Fibroblast of upper back skin (primary cell): ENCODE measurements at places on chromosomes 13 and 19.

DNA sequence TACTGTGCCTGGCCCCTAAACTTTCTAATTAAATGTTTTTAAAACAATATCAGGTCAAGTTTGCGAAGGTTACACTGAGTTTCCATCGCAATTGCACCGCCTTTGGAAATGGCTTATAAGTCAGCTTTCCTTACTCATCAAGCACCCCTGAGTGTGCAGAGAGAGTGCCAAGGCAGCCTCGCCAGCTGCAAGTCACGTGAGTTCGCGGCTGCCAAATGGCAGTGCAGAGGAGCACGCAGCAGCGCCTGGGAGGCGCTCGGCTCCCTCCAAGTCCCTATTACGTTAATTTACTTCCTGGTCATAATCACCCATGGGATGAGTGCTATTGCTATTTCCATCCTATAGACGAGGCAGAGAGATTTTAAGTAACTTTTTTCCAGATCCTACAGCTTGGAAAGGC is 319.6 kb downstream of the TEX29 start:
- no peak for DNase-seq

GRCh38 chr13:101211261-101211660 is 205.0 kb downstream of the NALCN start:
- DNase-seq = peak; percentile 76

DNA sequence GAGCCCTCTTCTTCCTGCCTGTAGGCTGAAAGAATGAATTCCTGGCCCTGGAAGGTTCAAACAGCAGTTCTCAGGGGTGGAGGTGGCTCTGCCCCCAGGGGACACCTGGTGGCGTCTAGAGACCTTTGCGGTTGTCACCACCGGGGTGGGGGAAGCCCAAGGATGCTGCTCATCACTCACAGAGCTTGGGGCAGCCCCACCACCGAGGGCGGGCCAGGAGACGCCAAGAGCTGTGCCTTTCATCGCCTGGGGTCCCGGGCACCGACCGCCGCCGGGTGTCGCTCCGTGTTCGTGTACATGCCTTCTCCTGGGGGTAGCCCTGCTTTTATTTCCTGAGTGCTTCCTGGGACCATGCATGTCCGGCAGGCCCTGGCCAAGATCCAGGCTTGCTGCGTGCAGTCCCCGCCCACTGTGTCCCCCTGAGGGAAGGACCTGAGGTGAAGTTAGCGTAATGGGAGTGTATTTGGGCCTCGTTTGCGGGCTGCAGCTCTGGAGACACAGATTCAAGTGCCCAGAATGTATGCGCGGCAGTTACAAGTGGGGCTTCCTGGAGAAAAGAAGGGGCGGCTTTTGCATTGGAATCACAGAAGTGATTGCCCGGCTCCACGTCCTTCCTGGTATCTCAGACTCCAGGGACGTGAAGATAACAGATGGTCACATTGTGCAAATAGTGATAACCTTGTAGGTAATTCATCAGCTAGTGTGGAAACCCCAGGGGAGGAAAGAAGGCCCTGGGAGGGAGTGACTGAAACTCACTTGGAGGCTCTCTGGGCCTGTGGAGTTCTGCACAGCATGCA is 7.8 kb downstream of the DOT1L start:
- DNase-seq = no peak

DNA sequence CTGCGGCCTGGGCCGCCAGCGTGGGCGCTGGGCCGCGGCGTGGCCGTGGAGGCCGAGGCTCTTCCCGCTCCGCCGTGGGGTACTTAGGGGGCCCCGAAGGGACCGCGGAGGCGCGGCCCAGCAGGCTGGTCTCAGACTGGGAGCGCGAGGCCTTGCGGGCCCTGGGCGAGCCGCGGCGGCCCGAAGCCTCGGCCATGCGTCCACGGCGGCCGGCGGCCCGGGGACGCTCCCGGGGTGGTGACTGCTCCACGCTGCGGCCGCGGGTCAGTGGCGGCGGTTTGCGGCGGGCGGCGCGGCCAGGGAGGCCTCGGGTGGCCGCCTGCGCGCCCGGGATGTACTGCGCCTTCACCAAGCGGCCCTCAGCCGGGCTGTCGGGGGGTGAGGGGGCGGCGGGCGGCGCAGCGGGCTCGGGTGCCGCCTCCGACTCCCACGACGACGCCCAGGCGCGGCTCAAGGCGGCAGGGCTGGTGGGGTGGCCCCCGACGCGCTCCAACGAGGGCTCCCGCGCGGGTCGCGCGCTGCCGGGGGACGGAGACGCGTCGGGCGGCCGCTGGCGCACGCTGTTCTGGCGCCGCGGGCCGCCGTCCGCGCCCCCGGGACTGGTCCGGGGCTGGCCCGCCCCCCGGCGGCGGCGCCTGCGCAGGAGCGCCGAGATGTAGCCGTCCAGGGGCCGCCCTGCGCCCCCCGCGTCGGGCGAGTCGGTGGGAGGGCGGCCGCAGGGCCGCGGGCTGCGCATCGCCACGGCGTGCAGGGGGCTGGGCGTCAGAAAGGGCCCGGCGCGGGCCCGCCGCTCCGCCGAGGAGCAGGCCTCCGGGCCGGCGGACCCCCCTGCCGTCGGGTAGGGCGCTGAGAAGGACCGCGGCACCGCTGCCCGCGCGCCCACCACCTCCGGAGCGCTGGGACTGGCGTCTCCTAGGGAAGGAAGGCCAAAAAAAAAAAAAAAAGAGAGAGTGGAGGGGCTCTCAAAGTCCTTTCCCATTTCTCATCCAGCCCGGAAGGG is 11.7 kb downstream of the DACT3 start:
- DNase-seq = no peak

- DNase-seq = no peak
These were observed 933.7 kb upstream of the SLITRK5 start for GRCh38 chr13:86737334-86737932.

- peak; percentile 96 for DNase-seq
These were observed 246.1 kb downstream of the DCT start for GRCh38 chr13:94233401-94233800.

DNA sequence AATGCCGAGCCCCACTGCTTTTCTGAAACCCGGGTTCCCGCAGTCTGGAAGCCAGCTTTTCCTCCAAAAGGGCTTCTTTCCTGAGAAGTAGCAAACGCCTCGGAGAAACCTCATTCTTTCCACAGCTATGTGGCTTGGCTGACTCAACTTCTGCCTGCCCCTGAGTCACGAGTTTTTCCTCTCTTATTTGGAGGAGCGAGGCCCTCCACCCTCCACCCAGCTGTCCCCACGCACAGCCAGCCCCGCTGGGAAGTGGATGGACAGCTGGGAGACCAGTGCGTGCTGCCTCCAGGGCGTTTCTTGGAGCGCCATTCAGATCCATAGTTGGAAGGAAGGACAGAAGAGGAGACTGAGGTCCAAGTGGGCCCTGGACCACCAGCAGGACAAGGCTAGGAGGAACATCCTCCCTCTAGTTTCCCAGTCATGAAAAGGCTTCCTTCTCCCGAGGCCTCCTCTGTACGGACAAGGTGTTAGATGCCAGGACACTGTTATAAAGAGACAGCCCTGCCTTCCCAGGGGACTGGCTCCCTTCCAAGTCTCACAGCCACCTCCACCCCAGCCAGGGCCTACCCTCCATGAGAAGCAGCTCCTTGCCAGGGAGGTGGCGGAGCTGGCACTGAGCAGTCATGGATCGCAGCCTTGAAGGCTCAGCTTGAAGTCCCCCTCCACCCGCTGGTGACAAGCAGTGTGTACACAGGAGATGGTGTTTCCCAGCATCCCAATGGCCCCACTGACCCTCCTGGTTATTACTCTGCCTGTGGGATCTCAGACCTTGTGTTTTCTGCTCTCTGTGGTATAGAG is 2.5 kb upstream of the PLEKHF1 start:
- DNase-seq = peak; percentile 93

GRCh38 chr13:110344320-110344719 is 37.2 kb downstream of the COL4A2 start:
- DNase-seq = no peak

DNA sequence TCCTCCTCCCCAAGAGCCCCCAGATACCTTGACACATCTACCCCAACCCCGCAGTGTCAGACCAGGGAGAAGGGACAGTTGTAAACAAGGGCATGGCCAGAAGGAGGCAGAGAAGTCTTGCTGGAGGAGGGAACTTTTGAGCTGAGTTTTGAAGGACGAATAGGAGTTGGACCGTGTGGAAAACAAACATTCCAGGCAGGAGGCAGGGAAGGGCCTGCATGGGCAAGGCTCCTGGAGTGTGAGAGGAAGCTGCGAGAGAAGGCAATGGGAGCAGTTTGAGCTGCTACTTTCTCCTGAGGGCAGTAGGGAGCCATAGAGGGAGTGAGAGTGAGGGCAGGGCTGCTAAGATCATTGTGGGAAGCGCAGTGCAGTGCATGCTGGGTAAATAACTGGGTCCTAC is 23.3 kb downstream of the IL12RB1 start:
- no peak for DNase-seq

- no peak for DNase-seq
These were observed 1.0 kb upstream of the RPS5 start for GRCh38 chr19:58385891-58386575.

DNA sequence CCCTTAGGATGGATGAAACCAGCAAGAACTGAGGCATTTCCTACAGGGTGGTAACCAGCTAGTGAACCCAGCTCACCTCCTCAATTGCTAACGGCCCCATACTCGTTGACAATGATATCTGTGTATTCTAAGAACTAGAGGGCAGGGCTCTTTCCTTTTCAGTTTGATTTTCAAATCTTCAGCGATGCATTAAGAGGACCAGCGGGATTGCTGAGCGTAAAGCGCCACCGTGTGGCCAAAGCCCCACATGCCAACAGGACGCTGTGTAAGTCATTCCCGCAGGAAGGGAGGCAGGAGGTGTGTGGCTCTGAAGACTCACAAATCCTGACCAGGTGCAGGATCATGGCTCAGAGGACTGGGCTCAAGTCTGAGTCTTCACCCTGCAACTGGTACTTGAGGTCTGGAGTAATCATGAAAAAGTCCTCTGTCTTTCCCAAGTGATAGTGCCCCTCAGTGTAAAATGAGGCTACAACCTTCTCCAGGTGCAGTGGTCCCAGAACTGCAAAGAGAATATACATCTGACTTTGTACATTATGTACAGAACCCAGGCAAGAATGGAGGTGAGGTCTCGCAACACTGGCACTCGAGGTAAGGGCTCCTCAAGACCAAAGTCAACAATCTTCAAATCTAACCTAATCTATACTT is 40.9 kb downstream of the C13orf42 start:
- peak; percentile 75 for DNase-seq

DNA sequence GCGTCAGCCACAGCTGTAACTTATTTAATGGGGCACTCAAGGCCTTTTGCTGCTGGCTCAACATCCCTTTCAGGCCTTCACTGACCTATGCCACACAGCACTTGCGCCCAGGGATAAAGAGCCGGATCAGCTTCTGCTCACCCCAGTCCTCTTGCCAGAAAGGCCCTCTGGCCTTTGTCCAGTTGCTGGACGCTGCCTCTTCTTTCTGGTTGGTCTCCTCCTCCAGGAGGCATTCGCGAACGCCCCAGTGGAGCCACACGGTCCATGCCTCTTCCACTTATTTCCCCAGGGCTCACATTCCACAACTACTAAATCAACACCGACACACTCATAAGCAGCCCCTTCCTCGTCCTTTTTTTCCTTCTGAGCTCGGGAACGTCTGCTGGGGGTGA is 3.7 kb upstream of the ZNF329 start:
- DNase-seq = peak; percentile 18

DNA sequence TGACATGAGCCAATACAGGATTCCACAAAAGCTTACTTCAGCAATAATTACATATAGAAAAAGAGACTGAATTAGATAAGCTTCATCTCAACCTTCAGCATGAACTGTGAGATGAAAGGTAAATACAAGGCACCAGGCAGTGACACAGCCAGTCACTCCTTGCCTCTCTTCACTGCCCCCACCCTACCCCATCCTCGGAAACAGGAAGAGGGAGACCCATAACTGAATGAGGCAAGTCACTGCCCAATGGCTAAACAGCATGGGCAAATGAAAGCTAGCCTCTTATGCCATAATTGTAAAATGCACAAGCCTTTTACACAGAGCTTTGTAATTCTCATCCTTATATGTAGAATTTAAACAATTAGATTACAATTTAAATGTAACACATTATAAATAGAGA is 1.7 kb downstream of the ZNF160 start:
- DNase-seq = no peak

- peak; percentile 28 for DNase-seq
These were observed 104.7 kb upstream of the TSC22D1 start for GRCh38 chr13:44680746-44681355.

GRCh38 chr13:51894239-51894638 is 32.5 kb downstream of the CCDC70 start:
- DNase-seq = no peak

GRCh38 chr13:73956795-73957408 is 177.3 kb downstream of the KLF12 start:
- DNase-seq = no peak
